ENCODE measurements at places on chromosomes 11 and 22.

- DNase-seq: peak; percentile 50
These were observed 897 bp downstream of the MAP6 start for GRCh38 chr11:75667831-75668450.

DNA sequence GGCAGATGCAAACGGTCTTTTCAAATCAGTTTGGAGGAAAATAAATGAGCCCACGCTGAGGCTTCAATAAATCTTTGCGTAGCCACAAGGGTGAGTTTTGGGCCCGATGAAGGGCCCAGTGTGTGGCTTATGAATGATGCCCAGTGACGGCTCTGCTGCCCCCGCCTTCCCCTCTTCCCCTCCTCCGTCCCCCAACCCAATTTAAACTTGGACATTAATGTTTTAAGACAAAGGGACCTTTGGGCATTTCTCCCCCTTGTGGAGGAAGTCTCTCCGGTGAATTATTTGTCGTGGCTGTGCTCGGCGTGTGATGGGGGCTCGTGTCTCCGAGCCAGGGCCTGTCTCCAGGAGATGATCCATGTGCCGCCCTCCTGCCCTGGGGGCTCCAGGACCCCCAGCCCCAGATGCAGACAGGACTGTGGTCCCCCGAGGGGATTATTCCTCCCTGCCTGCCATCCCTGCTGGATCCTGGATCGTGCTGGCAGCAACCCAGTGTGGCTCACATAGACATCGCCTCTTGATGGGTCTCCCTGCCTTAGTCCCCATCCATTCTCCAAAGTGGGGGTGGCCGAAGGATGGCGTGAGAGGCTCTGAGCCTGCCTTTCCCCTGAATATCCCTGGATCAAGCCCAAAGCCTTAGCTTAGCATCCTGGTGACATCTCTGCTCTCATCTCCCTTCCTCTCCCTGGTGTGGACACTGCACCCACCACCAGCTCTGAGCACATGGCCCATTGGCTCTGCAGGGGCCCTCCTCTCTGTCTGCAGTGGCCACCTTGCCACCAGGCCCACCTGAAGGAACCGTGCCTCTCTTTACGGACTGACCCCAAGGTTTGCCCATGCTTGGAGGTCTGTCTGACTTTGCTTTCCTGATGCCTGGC lies 56.4 kb downstream of the SMIM38 start:
- no peak for DNase-seq

GRCh38 chr22:27578937-27579617 lies 222.5 kb downstream of the MN1 start:
- no peak for DNase-seq

DNA sequence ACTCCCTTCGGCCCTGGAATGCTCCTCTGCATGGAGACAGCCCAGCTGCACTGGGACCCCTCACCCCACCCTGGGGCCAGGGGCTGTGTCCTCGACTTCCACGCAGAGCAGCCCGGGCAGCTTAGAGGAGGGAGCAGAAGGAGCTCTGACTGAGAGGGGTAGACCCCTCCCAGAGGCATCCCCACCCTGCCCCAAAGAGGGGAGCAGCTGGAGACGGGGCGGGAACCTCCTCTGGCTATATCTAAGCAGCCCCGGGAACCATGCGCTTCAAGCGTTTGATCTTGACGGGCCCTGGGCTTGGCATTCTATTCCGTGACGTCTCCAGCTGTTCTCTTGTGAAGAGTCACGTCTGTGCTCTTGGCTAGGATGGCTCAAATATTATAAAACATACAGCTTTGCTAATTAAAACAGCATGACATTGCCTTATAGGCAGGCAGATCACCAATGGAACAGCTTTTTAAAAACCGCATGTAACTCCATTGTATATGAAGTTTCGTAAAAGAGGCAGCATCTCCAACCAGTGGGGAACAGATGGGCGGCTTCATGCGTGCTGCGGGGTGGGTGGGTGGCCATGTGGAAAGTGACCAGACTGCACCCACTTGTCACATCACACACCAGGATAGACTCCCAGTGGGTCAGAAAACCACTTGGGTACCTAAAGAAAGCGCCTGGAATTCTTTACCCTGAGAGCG lies 7.7 kb downstream of the KCNQ1 start:
- no peak for DNase-seq

DNA sequence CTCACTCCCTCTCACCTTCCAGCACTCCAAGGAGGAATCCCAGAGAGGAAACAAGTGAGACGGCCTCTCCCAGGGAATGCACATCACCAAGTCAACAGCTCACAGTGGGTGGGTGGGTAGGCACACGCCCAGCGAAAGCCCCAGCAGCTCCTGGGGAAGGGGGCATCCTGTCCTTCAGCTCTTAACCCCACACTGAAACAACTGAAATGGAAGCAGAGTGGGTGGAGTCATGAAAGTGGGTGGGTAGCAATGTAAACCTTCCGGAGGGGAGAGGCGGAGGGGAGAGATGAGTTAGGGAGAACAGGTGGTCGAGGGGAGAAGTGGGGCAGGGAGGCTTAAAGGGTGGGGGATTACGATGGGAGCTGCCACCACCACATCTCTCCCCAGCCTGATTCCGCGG lies 5.4 kb downstream of the MCHR1 start:
- no peak for DNase-seq

DNA sequence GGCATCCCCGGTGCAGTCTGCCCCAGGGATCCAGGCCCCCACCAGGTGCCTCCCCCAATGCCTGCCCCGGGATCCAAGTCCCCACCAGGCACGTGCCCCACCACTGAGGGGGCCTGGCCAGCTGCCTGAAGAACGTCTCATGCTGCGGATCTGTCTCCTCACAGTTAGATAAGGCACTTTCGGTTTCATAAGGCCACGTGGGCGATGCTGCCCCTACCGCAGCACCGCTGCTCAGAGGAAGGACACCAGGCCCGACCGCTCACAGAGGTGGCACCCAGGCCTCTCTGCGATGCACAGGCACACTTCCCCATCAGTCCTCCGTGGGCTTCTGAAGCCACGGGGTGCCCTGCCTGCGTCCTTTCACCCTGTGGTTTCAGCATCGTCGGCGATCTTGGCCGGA lies 68.1 kb upstream of the BID start:
- peak; percentile 30 for DNase-seq

GRCh38 chr11:116640641-116641402 lies 132.0 kb downstream of the BUD13 start:
- no peak for DNase-seq

DNA sequence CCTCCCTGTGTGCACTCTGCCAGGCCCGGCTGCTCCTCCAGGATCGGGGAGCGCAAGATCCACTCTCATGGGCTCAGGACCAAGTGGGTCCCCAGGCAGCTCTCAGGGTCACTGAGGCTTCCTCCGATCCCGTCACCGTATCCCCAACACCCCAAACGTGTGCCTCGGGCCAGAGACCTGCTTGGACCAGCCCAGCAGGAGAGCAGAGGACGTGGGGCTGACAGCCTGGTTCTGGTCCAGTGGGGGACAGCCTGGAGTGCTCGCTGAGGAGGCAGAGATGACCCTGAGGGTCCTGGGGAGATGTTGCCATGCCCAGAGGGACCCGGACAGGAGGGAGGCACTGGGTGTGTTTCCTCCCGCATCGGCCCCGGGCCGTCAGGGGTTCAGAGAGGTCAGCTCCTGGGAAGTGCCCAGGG lies 1402.6 kb downstream of the BRD1 start:
- DNase-seq: no peak

DNA sequence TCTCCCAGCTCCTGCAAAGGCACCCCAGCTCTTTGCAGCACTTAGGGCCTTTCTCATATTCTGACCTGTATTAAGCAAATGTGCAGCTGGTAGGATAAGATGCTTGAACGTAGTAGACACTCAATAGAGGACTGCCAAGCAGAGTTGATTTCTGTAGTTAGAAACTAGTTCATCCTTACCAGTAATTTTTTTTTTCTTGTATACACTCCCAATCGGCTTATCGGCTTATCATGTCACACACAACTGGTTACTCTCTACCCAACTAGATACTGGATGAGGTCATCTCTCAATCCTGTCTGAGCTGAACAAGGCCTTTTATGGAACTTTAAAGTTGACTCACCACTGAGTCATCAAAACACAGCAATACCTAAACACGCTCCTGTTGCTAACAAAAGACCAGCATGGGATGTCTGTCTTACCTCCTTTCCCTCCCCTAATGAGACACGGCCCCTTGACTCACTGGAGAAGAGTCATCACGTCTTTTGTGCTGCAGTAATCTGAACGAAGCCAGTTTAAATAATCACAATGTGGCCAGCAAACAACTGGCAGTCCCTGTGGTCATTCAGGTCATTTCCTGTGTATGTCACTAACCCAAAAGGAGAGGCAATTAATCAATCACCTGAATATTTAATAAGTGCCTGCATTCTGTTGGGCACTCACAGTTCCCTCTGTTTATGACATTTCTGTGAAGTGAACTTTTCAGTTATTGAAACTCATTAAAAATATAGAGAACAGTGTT lies 7.5 kb upstream of the WEE1 start:
- DNase-seq: peak; percentile 40

DNA sequence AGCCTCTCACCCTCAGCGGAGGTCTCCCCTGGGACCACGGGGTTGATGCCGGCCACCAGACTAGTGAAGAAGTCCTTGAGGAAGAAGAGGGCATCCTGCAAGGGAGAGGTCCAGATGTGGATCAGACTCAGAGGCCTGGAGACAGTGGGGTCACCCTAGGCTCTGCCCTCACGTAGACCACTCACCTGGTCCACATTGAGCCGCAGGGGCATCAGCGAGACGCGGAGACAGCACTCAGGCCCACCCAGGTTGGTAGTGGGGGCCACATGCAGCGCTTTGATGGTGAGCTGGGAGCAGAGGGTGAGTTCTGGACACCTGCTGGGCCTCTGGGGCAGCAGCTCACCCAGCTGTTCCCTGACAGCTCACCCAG lies 18.9 kb downstream of the ATG2A start:
- no peak for DNase-seq

DNA sequence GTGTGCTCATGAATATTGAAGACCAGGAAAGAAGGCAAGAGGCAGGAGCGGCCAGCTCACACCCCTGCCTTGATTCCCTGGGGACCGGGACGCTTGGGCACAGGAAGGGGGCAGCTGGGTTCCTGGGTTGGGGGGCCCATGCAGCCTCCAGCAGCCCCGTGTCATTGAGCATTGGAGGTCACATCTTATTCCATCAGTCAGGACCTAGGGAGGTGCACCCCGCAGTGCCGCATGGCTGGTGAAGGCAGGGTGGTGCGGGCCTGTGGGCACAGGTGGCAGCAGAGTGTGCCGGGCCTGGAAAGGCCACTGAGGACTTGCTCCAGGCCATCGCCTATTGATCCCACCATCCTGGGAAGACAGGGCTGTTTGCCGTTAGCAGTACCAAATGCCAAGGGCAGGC lies 116.3 kb upstream of the NECTIN1 start:
- no peak for DNase-seq

GRCh38 chr11:70063555-70063954 lies 14.6 kb upstream of the ANO1 start:
- DNase-seq: no peak

DNA sequence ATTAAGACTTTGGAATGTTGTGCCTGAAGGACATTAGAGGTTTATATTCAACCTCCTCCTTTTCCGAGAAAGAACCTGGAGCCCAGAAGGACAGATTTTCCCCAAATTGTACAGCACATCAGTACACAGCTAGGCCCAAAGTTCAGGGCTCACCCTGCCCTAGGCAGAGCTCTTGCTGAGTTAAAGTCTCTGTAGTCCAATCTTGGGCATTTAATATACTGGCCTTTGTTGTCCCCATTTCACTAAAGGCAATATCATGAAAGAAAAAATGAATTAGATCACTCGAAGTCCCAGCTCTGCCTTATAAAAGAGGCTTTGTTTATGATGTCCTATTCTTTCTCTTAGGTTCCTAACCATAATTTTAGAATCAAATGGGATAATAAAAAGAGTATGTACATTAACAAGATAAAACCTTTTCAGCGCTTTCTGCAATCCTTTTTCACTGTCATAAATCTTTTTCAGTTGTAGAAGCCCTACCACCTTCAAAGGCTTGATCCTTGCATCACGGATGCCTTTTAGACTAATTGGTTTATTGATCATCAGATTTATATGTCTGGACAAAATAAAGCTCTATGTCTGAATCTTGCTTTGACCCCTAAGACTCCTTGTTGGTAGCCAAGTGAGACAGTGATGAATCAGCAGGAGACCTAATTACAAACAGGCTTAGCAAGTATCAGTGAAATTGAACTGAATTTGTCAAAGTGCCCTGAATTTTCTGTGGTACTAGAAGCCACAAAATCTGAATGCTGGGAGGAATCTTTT lies 39.8 kb downstream of the RELT start:
- no peak for DNase-seq

DNA sequence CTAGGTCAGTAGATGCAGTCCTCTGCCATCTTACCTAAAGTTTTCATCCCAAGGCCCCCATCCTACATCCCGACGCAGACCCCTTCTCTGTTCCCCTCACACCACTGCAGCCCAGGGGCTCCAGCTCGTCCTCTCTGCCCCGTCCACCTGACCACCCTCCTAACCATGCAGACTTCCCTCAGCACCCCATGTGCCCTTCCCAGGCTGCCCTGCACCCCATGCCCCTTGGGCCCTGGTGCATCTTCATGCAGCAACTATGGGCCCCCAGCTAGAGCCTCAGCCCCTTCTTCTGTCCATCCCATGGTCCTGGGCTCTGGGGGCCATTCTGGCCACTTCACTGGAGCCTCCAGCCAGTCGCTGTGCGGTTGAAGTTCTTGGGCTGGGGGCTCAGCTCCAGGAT lies 2.9 kb downstream of the PRR33 start:
- DNase-seq: no peak
